ENCODE measurements at places on chromosomes 6 and 20.

- DNase-seq: no peak
Measured at GRCh38 chr20:47432834-47433210, 68.9 kb upstream of the NCOA3 start.

DNA sequence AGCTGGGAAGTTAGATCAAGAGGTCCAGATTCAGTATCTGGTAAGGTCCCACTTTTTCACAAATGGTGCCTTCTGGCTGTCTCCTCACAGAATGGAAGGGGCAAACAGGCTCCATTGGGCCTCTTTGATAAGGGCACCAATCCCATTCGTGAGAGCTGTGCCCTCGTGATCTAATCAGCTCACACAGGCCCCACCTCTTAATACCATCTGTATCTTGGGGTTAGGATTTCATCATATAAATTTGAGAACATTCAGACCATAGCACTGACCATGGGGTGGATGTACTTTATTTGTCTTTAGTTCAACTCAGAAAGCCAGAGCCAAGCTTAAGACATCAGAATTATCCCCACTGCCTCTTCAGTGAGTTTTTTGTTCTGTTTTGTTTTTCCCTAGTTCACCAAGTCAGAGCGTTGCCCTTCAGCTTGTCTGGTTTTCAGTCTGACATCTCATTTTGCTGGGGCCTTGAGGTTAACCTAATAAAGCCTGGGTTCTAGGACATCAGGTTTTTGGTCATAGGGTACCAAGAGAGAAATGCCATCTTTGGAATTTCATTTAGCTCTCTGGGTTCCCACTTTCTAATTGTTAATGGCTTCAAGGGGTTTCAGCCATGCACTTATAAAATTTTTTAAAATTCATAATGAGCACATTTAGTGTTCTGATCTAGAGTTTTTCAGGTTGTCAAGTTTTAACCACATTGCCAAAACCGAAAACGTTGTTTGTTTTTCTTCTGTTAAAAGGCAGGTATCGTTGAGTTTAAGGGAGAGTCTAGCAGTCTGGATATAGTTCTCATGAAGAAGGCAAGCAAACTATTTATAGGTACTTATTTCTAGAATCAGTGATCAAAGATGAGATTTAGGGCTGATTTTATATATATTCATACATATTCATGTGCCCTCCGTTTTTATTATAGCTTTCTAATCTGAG, 19.0 kb downstream of the SENP6 start:
- no peak for DNase-seq

GRCh38 chr6:81894788-81895271, 142.3 kb upstream of the TENT5A start:
- no peak for DNase-seq

DNA sequence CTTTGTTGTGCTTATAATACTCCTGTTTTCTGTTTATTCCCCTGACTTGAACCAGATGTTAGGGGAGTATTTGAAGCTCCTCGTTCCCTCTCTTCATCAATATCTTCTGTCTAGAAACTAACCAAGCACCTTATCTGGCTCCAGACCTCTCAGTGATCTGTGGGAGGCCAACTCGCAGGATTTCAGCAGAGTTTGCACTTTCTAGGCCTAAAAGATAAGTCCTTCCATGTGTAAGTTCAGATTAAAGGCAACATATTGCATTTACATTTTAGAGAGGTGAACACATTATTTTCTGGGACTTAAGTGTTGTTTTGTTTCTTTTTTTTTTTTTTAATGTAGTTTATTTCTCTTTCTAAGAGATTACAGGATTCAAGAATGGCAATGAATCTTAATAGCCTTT, 139.4 kb upstream of the AKAP12 start:
- no peak for DNase-seq

GRCh38 chr20:58479726-58480440, 35.3 kb downstream of the APCDD1L start:
- no peak for DNase-seq

GRCh38 chr6:70957284-70957617, 391 bp upstream of the B3GAT2 start:
- no peak for DNase-seq

GRCh38 chr6:36946526-36946925, 8.0 kb upstream of the PI16 start:
- no peak for DNase-seq

DNA sequence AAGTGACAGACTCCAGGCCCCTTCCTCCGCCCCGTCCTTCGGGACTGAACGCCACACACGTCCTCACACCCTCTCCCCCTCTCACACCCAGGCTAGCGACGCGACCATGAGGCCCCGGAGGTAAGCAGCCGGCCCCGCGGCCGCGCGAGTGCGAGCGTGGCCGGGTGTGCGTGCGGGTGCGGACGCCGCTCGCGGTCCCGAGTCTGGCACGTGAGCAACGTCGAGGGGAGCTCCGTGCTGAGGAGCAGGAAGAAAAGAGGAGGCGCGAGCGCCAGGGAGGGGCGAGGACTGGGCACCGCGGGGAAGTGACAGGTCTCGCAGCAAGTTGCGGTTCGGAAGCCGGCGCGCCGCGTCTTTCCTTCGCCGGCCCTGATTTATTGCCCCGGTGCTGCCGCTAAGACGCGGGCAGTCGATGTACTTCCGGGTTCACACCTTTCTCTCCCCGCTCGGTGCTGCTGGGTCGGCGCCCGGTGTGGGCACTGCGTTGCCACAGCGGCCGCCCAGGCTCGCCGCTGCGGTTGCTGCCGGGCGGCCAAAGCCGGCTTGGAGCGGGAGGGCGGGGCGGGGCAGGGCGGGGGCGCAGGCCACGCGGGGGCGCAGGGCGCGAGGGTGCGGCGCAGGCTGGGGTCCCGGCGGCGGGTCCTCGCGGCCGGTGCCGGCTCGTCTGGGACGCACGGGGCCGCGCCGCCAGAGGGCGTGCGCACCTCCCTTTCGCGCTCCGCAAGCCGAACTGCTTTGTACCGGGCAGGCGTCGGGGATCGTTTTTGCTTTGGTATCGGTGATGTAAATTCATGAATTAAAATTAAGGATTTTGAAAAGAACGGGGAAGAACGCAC, 15.8 kb upstream of the LIN28B start:
- peak; percentile 8 for DNase-seq

DNA sequence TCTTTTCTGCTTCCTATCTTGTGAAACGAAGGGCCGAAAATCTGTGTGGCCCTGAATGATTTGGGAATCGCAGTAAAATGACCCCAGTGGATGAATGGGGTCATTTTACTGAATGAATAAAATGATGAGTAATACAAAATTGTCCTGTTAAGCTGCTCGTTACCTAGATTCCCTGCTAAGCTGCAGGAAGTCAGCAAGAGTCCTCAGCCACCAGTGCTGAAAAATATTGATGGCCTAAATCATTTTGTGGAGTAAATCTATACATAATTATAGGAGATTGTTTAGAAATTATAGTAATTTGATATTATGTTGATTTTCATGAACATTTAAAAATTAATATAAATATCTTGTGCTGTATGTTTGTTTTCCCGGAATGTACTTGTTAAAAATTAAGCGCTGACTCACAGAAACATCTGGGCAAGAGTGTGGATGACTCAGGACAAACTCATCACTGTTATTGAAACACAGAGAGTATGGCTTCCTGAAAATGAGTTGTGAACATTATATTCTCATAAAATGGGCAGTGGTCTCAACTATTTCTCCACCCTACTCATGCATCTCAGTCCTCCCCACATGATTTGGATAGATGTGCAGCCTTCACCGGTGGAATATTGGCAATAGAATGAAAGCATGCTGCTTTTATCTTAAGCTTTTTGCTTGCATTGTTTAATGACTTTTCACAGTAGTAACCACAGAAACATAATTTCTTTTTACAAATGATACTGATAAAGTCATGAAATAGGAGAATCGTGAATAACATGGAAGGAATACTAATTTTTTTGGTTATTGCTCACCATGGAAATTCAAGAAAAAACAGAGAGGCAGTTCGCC, 36.2 kb upstream of the RGS17 start:
- DNase-seq: no peak

DNA sequence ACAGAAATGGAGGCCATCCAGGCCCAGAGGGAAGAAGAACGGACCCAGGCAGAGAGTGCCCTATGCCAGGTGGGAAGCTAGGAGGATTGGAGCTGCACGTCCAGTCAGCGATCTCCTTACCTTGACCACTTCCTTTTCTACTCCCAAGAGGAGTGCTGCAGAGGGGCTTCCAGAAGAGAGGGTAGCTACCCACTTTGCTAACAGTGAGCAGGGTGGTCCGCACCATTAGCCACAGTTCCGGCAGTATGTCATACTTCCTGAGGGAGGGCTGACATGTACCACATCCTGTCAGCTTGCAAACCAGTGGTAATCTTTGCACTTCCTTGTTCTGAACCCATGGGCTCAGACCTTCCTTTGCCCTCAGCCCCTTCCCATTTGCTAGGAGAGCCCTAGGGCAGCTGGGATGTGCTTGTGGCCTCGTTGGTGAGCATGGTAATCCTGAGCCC, 35.4 kb downstream of the CEP250 start:
- DNase-seq: peak; percentile 28

GRCh38 chr20:11170565-11170964, 496.8 kb upstream of the JAG1 start:
- DNase-seq: no peak

GRCh38 chr6:2103765-2104523, 141.5 kb downstream of the GMDS start:
- DNase-seq: no peak

DNA sequence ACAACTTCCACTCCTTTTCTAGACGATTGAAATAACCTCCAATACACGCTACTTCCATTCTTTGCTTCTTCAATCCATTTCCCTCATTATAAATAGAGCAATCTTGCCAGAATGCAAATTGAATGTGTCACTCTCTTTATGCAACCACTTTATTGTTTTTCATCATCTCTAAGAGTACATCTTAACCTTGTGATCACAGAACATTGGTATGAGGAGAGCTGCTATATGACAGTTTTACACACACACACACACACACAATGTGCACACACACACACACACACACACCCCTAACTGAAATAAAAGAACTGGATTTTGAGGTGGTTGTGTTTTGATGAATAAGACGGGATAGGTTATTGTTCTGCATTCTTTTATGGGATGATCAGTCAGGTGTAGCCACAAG, 187.0 kb downstream of the HDGFL1 start:
- DNase-seq: no peak

DNA sequence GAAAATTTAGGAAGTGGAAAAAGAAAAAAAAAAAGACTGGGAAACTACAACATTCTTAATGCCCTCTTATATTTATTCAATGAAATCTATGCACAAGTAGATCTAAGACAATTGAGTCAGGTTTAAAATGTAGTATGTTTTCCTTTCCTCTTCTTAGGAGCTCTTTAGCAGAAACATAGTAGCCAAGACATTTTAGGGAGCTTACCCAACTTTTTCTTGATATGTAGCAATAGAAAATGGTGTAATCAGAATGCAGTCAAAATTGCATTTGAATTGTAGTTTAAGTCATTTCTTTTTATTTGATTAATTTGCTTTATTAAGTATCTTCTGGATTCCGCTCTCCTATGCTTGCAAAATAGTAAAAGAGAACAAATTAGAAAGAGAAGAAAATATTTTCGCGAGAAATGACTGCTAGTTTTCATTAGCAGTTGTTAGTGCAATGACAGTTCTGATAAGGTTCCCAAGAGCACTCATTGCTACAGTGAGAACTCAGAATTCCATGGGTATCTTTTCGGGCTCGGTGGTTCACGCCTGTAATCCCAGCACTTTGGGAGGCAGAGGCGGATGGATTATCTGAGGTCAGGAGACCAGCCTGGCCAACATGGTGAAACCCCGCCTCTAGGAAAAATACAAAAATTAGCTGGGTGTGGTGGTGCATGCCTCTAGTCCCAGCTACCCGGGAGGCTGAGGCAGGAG, 52.2 kb downstream of the JARID2 start:
- no peak for DNase-seq

DNA sequence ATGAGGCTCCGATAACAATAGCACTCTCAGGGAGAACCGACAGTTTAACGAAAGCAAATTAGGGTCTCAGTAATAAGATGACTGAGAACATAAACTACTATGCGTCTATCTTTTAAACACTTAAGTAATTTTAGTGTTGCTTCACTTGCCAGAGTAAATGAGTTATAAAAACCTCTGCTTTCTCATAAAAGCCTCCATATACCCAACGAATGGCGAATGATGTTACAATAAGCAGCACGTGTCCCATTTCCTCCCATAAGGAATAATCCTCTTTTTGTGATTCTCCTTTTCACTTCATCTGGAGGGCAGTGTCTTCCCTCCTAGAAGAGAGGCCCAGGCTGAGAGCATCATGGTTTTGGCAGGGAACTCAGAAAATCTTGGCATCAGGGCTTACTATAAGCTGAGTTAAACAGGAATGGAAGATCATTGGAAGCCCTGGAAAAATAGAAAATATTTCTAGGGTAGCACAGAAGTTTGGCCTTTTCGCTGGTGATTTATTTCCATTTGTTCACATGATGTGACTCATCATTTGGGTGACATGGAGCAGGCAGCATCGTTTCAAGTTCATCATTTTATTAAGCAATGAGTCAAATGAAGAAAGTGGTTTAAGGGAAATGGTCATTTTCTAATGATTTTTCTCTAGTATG, 255.4 kb downstream of the ATXN1 start:
- no peak for DNase-seq

GRCh38 chr6:47168180-47168579, 126.0 kb upstream of the ADGRF1 start:
- DNase-seq: no peak

DNA sequence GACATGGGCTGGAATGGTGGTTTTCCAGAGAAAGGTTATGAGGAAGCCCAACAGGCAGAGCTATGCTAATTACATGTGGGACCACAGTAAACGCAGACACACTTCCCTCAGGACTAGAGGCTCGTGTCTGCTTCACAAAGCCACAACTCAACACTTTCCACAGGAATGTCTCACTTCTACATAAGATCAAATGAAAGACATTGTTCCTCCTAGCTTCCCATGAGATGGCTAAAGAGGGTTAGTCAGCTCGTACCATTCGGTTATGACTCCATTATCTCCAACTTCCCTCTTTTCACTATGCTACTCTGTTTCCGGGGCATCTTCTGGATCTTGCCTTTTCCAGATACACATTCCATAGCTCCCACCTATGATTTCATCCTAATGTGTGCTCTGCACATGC, 29.1 kb upstream of the ZC3H12D start:
- no peak for DNase-seq

DNA sequence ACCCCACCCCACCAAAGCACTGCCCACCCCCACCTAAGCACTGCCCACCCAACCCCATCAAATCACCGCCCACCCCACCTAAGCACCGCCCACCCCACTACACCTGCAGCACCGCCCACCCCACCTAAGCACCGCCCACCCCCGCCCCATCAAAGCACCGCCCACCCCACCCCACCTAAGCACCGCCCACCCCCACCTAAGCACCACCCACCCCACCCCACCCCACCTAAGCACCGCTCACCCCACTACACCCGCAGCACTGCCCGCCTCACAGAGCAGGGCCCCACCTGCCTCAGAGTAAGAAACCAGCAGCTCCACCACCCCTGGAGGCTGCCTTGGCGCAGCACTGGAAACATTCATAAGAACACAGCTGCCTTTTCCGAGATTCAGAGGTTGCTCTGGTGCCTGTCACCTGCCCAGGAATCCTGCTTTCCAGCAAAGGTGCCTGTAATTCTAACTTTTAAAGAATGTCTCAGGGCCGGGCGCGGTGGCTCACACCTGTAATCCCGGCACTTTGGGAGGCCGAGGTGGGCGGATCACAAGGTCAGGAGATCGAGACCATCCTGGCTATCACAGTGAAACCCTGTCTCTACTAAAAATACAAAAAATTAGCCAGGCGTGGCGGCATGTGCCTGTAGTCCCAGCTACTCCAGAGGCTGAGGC, 148.2 kb downstream of the BMP7 start:
- DNase-seq: no peak

GRCh38 chr20:49276161-49276960, 1.5 kb downstream of the ZNFX1 start:
- DNase-seq: no peak

All from stimulated activated CD8-positive, alpha-beta memory T cell treated with anti-CD3 and anti-CD28 coated beads, Interleukin-15, amount 100 ng/mL, for 24 hours (primary cell).